Thyroid gland (tissue), 4 donors: ENCODE measurements at places on chromosomes 7 and 10.

DNA sequence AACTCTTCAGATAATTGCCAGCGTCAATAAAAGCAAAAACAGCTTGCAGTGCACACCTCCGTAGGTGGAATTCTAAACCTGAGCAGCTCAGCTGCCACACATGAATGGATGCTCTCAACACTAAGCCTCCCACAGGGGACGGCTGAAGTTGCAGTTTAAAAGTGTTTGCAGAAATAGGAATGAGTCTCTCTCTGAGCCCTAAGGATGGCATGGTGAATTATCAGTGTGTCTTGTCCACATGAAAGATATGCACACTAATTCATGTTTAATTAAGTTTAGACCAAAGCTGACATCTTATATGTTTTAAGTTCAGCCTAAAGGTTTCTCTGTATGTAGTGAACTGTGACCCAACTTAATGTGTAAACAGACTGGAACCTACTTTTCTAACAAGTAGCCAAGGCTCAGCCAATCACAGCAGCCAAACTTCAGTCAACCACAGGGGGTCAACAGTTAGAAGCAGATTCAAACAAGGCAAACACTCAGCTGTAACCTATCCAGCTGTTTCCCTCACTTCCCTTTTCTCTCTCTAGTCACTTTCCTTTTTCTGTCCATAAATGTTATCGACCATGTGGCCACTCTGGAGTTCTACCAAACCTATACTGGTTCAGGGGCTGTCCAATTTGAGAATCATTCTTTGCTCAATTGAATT lies 38.1 kb downstream of the CTTNBP2 start:
- DNase-seq: peak; percentile 78

DNA sequence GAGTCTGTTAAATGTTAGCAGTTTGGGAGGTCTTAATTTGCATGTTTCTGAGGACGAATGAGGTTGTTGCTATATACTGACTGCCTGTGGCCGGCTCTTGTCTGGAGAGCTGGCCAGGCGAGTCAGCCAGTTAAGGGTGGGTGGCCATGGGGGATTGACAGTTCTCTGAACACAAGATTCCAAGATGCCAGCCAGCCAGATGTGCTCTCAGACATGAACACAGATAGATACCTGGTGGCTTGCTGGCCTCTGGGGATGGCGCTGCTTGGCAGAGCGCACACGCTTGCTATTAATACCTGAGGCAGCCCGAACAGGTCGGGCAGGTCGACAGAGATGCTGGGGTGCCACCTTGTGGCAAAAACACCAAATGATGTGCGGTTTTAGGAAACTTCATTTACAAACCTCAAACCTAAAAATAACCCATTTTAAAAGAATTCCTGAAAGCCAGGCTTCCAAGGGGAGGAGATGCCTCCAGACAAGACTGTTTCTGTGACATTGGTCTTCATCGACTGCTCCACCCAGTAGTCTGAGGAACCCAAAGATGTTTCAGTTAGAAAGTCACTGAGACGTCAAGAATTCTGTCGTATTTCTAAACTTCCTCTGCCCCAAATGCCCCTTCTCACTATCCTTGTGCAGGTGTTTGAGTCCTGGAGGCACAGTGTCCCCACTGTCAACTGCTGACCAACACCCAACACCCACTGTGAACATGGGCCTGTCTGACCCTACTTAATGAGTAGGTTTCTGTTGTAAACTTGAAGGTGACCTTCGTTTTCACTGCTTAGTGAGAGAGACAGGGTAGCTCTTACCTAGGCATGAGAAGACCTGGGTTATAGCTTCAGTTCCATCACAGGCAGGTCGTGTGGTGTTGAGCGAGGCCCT lies 123.4 kb downstream of the NT5C2 start:
- DNase-seq: peak; percentile 80

DNA sequence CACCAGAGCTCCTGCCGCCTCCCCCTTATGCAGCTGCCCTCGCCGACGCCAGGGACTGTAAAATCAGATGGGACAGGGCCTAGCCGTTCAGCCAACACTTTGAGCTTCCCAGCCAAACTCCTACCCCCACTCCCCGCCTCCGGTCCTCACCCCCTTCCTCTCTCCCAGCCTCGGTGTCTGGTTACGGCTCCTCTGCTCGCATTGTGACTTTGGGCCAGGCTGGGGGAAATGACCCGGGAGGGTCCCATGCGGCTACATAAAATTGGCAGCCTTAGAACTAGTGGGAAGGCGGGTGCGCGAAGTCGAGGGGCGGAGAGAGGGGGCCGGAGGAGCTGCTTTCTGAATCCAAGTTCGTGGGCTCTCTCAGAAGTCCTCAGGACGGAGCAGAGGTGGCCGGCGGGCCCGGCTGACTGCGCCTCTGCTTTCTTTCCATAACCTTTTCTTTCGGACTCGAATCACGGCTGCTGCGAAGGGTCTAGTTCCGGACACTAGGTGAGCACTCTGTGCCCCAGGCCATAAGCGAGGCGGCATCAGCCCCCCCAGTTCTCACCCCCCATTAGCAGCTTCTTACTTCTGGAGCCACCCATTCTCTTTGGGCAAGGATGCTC lies at the start of gene KAZALD1:
Gene KAZALD1 (plus strand): TSS at position 366 of the 608 bp plus-strand sequence. CDS start 604 bp downstream, outside the sequence.
- DNase-seq: no peak

DNA sequence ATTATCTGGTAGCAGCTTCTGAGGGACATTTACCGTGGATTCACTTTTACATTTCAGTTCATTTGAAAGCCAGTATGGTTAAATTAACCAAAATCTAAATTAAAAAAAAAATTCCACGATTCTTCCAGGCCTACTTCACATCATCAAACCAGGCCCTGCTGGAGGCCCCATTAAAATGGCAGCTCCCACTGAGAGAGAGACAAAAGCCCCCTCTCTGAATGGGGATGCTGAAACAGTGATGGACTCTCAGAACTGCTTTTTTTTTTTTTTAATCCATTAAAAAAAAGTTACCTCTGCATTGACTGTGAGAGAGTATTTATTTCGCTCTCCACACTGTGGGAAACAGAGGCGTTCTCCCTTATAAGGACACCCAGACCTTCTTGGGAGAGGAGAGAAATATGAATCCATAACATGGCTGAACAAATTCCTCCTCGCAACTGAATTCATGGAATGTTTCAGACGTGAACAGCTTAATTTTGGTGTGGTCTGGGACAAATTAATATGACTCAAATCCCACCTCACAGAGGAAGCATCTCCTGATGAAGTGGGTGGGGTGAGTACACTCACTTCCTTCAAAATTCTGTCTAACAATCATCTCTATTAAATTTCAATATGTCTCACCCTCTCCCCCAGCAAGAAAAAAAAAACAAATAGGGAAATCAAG lies 73.5 kb downstream of the SAMD9 start:
- no peak for DNase-seq

DNA sequence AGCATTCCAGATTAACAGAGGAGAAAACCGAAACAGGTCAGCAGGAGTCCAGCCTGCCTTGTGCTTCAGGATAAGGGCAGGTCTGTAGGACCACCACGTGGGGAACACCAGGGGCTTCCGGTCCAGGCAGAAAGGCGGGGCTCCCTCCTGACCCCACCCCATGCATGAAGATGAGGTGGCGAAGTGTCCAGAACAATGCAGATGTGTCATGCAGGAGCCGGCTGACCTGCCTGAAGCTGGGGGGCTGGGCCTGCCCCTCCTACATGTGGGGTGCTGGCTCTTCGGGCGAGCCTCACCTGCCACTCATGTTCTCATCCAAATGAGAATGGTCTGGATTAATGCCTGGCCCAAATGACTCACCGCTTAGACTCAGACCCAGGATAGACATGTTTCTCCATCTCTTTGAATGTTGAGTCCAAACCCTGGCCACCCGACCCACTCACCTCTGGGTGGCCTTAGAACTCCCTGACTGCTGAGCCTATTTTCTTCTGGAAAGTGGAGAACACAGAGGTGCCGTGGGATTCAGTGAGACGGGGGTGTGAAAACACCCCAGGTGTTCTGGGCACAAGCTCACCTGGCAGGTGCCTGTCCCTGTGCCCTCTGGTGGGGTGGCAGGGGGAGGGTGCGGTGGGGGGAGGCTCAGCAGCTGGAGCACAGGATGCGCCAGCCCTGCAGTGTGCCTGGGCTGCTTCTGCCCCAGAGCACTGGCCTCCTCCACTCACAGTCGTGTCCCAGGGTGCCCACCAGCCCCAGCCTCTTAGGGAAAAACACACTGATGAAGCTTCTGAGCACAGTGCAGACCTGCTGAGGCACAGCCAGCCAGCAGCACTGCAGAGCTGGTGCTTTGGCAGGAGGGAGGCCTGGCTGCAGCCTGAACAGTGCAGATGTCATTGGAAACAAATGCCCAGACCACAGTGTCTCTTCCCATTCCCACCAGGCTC lies 55.2 kb upstream of the GDF10 start:
- no peak for DNase-seq

GRCh38 chr10:124385627-124386185 lies 33.0 kb downstream of the OAT start:
- no peak for DNase-seq

GRCh38 chr7:34181271-34181958 lies 276.1 kb downstream of the BMPER start:
- no peak for DNase-seq

GRCh38 chr10:6167456-6167855 lies 35.3 kb upstream of the PFKFB3 start:
- no peak for DNase-seq

DNA sequence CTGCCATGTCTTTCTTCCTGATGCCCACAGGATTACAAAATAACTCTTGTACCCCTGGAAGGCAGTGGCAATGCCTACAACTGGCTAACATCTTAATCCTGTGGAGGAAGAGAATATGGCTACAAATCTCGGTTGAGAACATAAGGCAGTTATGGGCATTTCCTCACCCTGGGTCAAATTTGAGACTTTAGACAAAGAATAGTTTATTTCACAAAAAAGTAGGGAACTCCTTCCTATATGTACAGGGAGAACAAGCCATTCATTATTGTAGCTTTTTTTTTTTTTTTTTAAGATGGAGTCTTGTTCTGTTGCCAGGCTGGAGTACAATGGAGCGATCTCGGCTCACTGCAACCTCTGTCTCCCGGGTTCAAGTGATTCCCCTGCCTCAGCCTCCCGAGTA lies 2.6 kb downstream of the ALDH18A1 start:
- no peak for DNase-seq

- DNase-seq: no peak
Measured at GRCh38 chr10:1538121-1538520, 199.2 kb downstream of the ADARB2 start.

- DNase-seq: no peak
Measured at GRCh38 chr7:146875237-146875785, 758.7 kb downstream of the CNTNAP2 start.

DNA sequence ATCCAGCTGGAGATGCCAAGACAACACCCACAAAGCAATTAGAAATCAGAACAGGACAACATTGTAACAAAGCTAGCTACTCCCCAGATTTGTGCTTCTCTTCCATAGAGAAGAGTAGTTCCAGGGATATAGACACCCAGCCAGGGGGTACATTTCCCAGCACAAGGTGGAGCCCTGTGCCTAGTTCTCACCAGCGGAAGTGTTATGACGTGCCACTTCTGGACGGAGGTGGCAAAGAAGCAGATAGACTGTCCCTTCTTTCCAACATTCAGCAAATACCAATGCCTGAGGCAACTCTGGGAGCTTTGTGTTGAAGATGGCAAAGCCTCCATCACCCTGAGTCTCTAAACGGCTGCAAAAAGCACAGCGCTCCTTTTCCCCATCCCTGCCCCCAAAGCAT lies 23.4 kb upstream of the GSAP start:
- DNase-seq: peak; percentile 23

DNA sequence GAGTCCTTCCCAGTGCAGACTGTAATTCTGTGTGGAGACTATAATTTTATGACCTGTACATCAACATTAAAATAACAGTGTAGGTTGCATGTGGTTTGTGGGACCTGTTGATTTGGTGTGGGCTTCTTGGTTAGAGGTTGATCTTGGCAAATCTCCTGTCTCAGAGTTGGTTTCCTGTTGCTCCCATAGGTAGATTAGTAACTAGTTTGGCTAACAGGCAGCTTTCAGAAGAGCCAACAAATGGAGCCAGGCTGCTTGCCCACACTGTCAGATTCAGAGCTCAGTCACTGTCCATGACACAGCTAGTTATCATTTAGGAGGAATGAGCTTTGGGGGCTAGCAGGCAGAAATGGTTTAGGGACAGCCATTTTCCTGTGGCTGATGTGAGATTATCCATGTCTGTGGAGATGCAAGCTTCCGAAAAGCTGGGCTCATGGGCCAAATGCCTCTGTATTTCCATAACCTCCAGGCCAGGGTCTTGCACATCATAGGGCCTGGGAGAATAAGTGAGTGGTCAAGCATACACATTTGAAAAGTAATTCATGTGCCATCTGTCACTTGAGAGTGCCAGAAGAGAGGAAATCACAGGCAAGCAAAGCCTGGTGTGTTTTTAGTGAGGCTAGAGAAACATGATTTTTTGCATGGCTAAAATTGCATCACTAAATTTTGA lies 33.4 kb downstream of the CCM2 start:
- no peak for DNase-seq

DNA sequence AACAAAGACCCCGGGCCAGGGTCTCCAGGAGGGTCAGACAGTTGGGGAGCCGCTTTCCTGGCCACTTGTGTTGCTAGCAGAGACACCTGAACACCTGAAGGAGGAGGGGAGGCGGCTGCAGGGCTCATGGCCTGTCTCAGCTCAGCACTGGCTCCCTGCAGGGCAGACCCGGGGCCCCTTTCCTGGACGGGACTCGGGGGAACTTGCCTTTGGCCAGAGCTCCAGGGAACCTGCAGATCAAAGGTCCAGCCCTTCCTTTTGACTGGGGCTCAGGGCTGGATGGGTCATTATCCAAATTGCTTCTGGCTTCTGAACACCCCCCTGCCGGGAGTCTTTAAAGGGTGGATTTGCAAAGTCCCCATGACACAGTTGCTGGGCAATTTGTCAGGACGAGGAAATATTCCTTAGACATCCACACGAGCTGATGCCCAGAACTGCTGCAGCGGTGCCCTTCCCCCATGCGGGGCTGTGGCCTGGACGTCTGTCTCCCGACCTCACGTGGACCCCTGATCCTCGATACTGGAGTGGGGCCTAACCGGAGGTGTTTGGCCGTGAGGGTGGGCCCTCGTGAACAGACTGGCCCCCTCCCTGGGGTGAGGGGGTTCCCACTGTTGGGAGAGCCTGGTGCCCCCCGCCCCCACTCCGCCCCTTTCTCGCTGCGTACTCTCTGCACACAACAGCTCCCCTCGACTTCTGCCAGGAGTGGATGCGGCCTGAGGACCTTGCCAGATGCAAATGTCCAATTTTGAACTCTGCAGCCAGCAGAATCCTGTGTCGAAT lies 194.3 kb downstream of the ELFN1 start:
- DNase-seq: no peak

- no peak for DNase-seq
Measured at GRCh38 chr7:151494298-151495284, 25.1 kb downstream of the RHEB start.

DNA sequence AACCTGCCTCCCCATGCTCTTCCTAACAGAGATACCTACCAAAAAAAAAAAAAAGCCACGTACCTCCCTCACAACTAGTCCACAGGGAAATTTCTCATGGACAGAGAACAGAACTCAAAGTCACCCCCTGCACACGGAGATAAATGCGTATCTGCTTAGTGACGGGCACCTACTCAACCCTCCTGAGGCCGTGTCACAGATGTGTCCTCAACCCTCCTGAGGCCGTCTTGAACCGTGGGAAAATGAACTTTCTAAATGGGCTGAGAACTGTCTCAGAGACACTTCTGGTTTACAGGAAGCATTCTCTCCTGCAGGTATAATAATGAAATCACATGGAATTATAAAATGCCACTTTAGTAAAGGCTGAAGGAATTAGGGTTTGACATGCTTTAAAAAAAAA lies 155.9 kb downstream of the DIP2C start:
- no peak for DNase-seq
